ENCODE measurements at places on chromosomes 16 and 17.

DNA sequence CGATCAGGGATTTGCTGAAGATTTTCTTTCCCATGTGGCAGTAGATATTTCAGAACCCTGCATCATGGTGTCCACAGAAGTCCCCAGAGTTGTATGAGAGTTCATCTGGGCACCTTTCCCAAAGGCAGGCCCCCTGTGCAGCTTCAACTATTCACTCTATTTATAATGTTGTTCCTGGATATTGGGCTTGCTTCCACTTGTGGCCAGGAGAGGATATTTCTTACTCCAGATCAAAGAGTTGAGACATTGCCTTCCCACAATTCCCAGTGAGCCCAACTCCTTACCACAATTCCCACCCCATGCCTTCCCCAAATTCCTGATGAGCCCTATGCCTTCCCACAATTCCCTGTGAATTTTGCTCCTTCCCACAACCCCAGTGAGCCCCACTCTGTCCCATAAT lies 206.9 kb downstream of the WWOX start:
- no peak for DNase-seq

GRCh38 chr17:68398691-68399637 lies 58.3 kb downstream of the WIPI1 start:
- DNase-seq, result no peak

DNA sequence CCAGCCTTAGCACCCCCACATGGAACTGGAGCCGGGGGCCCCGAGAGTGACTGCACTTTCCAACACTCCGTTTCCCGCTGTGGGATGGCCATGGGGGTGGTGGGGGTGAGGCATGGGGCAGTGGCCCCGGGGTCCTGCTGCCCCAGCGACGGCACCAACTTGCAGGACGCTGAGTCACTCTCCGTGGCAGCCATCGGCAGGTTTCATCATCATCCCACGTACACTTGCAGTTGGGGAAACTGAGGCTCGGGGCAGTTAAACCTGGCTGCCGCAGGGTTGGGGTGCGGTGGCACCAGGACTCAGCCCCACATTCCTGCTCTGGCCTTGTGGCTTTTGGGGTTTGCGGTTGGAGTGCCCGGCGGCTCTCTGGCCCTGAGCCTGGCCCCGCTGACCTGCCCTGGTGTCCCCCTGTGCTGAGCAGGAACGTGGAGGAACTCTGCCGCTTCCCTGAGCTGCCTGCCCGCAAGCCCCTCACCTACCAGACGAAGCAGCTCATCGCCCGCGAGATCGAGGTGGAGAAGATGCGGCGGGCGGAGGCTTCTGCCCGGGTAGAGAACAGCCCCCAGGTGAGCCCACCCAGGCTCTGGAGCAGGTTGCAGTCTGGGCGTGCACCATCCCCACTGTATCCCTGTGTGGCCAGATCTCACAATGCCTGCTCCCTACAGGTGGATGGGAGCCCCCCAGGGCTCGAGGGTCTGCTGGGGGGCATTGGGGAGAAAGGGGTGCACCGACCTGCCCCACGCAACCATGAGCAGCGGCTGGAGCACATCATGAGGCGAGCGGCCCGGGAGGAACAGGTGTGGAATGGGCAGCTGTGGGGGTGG lies 4.0 kb downstream of the GNG13 start:
- DNase-seq, result no peak

DNA sequence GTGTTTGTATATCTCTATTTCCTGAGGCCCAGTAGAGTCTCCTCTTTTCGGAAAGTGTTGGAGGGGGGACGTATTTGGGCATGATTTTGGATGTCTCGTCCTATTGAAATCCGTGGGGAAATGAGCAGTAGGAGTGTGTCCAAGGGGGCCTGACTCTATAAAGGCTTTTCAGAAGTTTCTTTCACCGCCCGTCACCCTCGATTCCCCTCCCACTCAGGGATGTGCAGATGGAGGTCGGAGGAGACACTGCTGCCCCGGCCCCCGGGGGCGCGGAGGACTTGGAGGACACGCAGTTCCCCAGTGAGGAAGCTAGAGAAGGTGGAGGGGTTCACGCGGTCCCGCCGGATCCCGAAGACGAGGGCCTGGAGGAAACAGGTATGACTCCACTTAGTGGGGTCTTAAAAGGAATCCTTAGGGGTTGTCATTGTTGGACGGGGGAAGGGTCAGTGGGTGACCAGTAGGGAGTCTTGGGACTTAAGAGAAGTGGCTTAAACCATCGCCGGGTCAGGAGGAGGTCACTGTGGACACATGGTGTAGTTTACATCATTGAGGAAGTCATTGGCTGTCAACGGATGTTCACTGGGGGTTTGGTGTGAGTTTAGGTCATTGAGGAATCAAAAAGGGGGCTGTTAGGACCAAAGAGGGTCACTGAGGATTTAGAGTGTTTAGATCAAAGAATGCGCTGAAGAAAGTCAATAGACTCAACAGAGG lies 424 bp downstream of the MON1B start:
- DNase-seq, result peak; percentile 12

DNA sequence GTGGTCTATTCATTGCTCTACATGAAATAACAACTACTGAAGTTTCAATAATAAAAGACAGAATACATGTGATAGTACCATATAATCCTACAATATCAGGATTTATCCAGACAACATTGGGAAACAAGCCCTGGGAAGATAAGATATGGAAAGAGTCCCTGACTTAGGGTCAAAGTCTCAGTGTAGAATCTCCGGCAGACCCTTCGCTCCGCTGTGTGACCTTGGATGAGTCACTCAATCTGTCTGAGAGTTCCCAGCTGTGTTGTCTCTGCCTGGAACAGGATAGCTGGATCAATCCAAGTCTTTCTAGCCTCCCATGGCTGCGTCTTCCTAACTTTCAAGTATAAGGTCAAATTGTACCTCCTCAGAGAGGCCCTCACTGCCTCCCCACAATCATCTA lies 335.9 kb downstream of the TMEM114 start:
- DNase-seq, result no peak

GRCh38 chr17:72063756-72064450 lies 56.9 kb upstream of the SOX9 start:
- DNase-seq, result no peak

- DNase-seq, result no peak
Observed at GRCh38 chr17:38450557-38451029, 22.3 kb downstream of the ARHGAP23 start.

- DNase-seq, result no peak
Observed at GRCh38 chr16:83933885-83934683, 19.0 kb upstream of the OSGIN1 start.

GRCh38 chr17:57876023-57876865 lies 26.4 kb upstream of the MRPS23 start:
- DNase-seq, result no peak

GRCh38 chr16:324451-325334 lies 27.8 kb downstream of the AXIN1 start:
- peak; percentile 24 for DNase-seq

DNA sequence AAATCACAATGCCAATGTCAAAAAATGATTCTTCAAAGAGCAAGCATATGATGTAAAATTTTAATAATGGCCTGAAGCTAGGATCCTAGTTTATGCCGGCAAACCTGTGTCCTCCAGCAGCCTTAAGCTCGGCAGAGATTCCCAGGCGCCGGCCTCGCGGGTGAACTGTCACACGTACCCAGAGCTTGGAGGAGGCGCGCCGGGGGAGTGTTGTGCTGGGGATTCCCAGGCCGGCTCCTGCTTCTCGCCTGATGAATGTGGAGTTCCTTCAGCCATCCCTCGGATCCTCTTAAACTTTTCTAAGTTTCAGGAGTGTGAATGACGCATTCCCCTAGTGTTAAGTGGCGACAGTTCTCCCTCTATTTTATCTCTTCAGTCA lies 19.1 kb upstream of the NTN1 start:
- no peak for DNase-seq

DNA sequence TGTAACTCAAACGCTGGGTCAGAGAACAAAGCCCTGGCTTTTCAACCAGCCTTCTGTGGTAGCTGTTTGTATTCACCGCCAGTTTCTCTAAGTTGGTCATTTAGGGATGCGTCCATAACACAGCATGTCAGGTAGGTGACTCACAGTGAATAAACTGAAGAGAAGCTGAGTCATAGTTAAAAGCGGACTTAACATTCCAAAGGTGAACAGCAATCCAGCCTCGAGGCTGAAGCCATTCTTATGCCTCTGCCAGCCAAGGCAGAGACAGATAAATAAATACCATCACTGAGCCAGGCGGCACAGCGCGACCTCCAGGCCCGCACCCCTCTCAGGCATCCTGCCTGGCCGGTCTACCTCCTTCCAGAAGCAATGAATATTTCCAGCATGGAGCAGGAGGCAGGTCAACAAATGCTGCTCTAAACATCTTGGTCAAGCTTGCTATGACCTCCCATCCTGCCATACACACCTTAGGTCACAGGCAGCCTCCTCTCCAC lies 12.4 kb upstream of the CACNG4 start:
- no peak for DNase-seq

- no peak for DNase-seq
Observed at GRCh38 chr17:63095879-63096278, 129.8 kb downstream of the TANC2 start.

GRCh38 chr16:65487231-65487630 lies 365.4 kb upstream of the CDH11 start:
- DNase-seq, result no peak

- DNase-seq, result no peak
Observed at GRCh38 chr16:17013038-17013437, 457.7 kb downstream of the XYLT1 start.

DNA sequence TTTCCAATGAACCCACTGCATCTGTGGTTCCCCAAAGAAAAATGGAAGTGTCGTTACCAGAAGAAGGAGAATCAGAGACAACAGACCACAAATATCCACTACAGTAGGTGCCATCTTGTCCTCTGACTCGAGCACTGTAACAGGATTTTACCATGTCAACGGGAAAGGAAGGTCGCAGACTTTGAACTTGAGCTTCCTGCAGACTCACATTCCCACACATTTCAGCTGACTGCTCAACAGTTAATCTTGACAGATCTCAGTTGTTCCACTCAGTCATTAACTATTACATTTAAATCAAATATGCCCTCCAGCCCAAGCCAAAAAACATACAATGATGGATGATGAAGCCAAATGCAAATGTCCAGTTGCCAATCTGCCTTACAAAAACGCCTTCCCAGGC lies 37.0 kb downstream of the GAS7 start:
- no peak for DNase-seq

DNA sequence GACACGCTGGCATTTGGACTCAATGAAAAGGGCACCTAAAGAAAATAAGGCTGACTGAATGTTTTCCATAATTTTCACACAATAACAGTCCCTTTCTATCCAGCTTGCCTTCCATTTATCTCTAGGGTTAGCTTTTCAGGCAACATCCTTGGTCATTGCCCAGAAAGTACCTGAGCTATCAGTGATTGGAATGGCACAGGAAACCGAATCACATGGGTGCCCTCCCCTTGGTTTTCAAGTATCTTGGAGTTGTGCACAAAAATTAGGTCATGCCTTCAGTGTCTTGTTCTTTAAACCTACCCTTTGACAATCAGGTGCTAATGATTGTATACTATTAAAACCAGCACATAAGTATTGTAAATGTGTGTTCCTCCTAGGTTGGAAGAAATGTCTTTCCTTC lies 3.3 kb upstream of the VPS4A start:
- no peak for DNase-seq

DNA sequence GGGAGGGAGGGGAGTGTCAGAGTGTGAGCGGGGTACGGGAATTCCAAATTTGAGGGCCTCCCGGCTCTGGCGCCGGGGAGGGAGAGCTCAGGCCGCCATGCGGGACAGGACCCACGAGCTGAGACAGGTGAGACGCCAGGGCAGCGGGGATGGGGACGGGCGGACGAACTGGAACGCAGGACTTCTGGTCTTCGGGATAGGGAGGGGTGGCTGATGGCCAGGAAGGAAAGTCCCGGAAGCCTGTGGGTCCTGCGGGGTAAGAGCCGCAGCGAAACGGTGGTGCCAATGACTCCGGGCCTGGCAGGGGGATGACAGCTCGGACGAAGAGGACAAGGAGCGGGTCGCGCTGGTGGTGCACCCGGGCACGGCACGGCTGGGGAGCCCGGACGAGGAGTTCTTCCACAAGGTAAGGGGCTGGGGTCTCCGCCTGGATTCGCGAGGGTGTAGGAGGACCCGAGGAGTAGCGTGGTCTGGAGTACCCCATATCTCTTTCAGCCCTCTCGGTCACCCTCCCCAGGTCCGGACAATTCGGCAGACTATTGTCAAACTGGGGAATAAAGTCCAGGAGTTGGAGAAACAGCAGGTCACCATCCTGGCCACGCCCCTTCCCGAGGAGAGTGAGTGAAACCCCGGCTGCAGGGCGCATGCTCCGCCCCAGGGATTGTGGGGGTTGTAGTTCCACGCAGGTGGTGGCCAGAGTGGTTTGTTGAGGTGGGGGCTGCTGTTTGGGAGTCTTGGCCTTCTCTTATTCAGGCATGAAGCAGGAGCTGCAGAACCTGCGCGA lies 543 bp downstream of the STX4 start:
- peak; percentile 81 for DNase-seq

- DNase-seq, result no peak
Observed at GRCh38 chr17:56754523-56755208, 79.1 kb downstream of the C17orf67 start.

DNA sequence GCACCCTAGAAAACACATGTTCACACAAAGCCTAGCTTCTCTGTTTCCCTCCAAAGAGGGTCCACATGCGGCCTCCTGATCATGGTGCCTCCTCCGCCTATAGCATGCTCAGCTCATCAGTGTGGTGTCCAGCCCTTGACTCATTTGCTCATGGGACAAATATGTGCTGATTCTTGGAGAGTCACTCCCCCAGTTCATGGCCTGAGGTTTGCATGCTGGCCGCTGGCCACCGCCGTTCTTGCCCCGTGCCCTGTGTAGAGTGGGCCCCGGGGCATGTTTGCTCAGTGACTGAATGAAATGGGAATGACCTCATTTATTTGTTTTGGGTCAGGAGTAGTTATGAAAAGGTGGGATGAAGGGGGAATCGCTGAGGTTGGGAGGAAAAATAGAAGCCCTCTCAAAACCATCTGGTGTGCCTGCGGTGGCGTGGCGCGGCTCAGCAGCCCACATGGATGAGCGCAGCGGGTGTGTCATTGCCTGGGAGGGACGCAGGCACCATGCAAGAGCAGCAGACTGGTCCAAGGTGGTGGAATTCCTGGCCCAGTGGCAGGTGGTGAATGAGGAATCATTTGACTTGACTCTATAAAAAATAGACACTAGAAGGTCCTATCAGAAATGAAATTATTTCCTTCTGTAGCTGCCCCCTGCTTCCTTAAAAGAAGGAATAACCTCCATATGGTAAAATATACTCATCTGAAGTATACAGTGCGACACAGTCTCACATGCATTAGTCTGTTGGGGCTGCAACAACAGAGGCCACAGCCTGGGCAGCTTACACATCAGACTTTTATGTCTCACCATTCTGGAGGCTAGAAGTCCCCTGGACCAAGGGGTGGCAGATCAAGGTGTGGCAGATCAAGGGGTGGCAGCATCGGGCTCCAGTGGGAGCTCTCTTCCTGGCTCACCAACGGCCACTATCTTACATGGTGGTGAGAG lies 31.7 kb downstream of the CRISPLD2 start:
- no peak for DNase-seq
